ENCODE measurements at places on chromosomes 5 and 9.

GRCh38 chr9:73613092-73613701 is 461.5 kb downstream of the ANXA1 start:
- DNase-seq, result no peak

- no peak for DNase-seq
Observed at GRCh38 chr5:6344593-6344989, 33.8 kb downstream of the MED10 start.

GRCh38 chr5:174448662-174449061 is 275.7 kb upstream of the MSX2 start:
- DNase-seq, result no peak

- DNase-seq, result no peak
Observed at GRCh38 chr5:104355350-104355749, 792.8 kb upstream of the NUDT12 start.

DNA sequence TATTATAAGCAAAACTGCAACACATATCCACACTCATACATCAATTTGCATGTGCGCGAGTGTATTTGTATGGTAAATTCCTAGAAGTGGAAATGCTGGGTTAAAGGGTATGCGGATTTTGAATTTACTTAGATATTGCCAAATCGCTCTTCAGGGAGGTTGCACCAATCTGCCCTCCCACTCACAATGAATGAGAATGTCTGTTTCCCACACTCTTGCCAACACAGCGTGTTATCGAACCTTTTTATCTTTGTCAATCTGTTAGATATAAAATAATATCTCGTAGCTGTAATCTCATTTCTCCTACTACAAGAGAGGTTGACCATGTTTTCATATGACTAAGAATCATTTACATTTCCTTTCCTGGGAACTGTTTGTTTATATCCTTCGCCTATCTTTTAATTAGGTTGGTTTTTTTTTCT is 35.7 kb downstream of the LHX2 start:
- DNase-seq, result no peak
